Lower leg skin (tissue), 4 donors: ENCODE measurements at places on chromosomes 12 and 14. TPM values are rescaled to one million over a fixed set of nuclear protein-coding genes. Genes with fewer than 3 reads are reported as not detected.

PRPH gene
- 1.4 TPM for total RNA-seq

CNOT2 gene
- 117 TPM for total RNA-seq

YEATS4 gene
- total RNA-seq: 16.6 TPM

SERPINA9 gene
- 1.4 TPM for total RNA-seq

KRT73 gene
- 15.3 TPM for total RNA-seq

CD163L1 gene
- 0.51 TPM for total RNA-seq

CHGA gene
- 1.6 TPM for total RNA-seq

MAP1LC3B2 gene
- 2.3 TPM for total RNA-seq

CLEC1A gene
- 0.91 TPM for total RNA-seq

ZDHHC17 gene
- 13.0 TPM for total RNA-seq

TSPAN8 gene
- 20.7 TPM for total RNA-seq

NXPH4 gene
- 21.3 TPM for total RNA-seq

IL26 gene
- total RNA-seq: not detected

KRT82 gene
- 0.46 TPM for total RNA-seq

KRT78 gene
- total RNA-seq: 114 TPM

GZMH gene
- total RNA-seq: not detected

KLRK1 gene
- total RNA-seq: not detected

AQP2 gene
- not detected for total RNA-seq

MMAB gene
- 15.1 TPM for total RNA-seq

MIP gene
- total RNA-seq: not detected

LRR1 gene
- total RNA-seq: 6.5 TPM

GRIN2B gene
- total RNA-seq: under 0.01 TPM

SERPINA4 gene
- total RNA-seq: not detected

KRT72 gene
- total RNA-seq: 14.0 TPM

LRFN5 gene
- 0.88 TPM for total RNA-seq

PLA2G1B gene
- total RNA-seq: not detected

HOXC13 gene
- total RNA-seq: 9.8 TPM

HECTD4 gene
- total RNA-seq: 34.2 TPM

TM7SF3 gene
- 76.1 TPM for total RNA-seq

TMEM63C gene
- 20.1 TPM for total RNA-seq

LHX5 gene
- not detected for total RNA-seq

BCL11B gene
- 74.3 TPM for total RNA-seq
